ENCODE measurements at places on chromosomes 7 and 10.
A peak's percentile ranks its signal among the peaks of the same experiment; 100 is the strongest.

DNA sequence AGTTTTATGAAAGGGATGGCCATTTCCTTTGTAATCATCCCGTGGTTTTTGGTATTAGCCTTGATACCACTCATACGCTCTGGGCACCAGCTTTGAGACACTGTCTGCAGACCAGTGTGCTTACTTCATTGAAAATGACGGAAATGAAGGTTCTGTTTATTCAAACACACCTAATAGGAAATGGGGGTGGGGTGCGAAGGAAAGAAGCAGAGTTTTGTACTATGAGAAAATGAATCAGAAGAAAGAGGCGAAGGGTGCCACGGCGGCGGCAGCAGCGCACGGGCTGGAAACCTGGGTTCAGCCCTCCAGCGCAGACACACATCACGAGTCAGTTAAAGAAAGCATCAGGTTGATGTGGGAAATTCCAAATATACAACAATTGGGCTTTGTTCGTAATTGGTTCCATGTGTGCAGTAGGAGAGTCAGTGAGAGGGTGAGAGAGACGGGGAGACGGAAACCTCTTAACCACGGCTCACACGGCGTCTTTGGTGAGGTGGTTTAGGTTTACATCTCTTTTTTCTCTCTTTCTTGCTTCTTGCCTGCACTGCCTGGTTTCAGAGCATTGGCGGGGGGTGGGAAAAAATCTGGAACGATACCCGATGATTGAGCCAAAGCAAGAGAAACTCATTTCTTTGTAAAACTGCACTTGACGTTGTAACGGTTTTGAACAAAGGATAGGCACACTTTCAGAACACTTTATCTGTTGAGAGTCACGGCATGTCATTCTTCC, 321.2 kb downstream of the FRMD4A start:
- DNase-seq = peak; percentile 77

- no peak for DNase-seq
Observed at GRCh38 chr7:82443547-82444219, at the start of gene CACNA2D1. CACNA2D1 (minus strand) TSS chr7:82443777.

DNA sequence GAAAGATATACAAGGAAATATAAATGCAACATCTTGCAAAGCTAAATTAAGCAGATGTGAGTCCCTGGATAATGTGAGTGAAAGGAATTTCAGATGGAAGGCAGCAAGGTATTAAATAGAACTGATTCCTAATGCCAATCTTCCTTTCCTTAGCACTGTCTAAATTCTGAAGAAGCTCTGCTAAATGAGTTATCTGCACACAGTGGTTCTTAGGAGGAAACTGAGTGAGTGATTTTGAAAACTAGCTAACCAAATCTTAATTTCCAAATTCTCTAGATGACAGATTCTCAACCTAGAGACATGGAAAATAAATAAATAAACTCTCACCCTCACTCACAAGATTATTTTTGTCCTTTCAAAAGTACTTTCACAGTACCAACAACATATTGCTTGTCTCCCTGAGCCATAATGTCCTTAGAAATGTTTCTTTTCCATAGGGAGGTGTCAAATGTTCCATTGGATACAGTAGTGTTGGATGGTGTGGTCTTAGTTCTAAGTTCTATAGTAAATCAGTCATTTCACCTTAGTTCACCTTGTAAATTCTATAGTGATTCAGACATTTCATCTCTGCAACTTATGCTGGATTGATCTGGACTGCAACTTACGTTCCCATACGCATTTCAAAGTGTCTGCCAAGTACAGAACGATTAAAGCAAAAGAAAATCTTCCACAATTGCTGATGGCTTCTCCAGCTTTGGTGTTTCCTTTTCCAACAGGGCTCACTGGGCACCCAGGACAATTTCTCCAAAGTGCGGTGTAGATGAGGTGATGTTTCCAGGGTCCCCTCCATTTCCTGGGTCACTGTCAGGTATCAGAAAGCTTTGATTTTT, 145.4 kb upstream of the FAM171A1 start:
- DNase-seq = no peak

DNA sequence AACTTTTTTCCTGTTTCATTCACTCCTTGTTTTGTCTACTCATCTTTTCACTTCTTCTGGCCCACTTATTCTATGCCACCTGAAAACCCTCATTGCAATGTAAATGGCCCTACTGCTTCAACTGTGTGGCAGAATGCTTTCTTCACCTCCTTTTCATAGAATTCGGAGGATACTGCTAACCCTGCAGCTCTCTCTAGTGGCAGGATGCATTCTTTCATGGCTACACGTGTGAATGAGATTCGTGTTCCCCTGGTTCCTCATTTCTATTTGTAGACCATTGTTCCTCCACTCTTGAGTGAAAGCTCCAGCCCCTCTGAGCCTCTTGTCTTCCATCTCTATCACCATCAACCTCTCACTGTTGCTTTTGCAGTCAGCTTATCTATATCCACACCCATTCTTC, 20.9 kb upstream of the CYP26C1 start:
- no peak for DNase-seq

DNA sequence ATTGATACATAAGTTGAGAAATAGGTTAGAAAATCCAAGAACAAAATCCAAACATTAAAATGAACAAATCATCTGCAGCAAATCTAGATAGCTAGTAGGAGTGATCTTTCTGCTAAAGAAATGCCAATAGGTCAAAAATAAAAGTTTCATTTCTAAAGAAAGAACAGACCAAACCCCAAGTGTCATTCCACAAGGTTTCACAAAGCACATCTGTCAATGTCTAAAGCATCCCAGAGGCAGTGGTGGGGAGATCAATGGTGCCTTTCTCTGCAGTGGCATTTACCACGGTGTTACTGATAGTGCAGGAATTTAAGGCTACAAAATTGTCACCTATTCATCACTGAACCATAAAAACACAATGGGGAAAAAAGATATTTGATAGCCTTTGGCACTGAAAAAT, 147.9 kb downstream of the PARD3 start:
- no peak for DNase-seq
